ENCODE measurements at places on chromosomes 1 and 21. TPM values are rescaled to one million over a fixed set of nuclear protein-coding genes. Genes with fewer than 3 reads are reported as not detected.

Gene CLCA1
- total RNA-seq, result 42.9 TPM

Gene ZNF687
- 19.9 TPM for total RNA-seq

Gene TRAF3IP3
- total RNA-seq, result 0.20 TPM

Gene NBPF4
- total RNA-seq, result not detected

Gene RPE65
- total RNA-seq, result 0.70 TPM

Gene MXRA8
- 138 TPM for total RNA-seq

Gene LTN1
- total RNA-seq, result 31.2 TPM

Gene OR6K3
- total RNA-seq, result not detected

Gene GJA9
- not detected for total RNA-seq

- no peaks in the 10 kb centered on the region for H3K36me3 ChIP-seq
- no peak for DNase-seq
- peaks cover 54% of the 10 kb centered on the region for H3K4me1 ChIP-seq
Measured at GRCh38 chr1:112704391-112704933, 2.5 kb downstream of the RHOC start.

- no peaks in the 10 kb centered on the region for H3K36me3 ChIP-seq
- no peak for DNase-seq
- peaks cover 13% of the 10 kb centered on the region for H3K4me1 ChIP-seq
- H3K27me3 ChIP-seq, result no peaks in the 10 kb centered on the region
- H3K27ac ChIP-seq, result no peak overlapping the region
Measured at GRCh38 chr1:245748240-245748639, 593.5 kb downstream of the KIF26B start.

GRCh38 chr1:17907999-17908398 is 152.9 kb downstream of the ACTL8 start:
- no peaks in the 10 kb centered on the region for H3K4me1 ChIP-seq
- no peak for DNase-seq
- H3K4me3 ChIP-seq, result no peak overlapping the region

DNA sequence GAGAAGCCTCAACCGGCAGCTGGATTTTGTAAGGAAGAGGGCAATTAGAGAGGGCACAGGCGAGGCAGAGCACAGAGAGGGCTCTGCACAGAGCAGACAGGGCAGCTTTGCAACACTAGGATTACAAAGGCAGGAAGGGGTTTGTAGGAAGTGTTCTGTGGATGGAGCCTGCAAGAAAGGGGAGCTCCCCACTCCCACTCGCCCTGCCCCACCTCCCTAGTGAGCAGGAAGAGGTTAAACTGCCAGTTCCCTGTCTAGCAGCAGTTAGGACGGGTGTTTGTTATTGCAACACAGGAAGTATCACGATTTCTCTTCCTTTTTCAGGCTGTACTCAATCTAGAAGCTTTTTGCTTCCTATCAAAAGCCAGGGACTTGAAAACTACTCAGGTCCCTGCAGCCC is 63.3 kb upstream of the LRRC8D start:
- H3K4me3 ChIP-seq, result no peak overlapping the region
- peaks cover 10% of the 10 kb centered on the region for H3K4me1 ChIP-seq
- no peaks in the 10 kb centered on the region for H3K36me3 ChIP-seq
- H3K27ac ChIP-seq, result no peak overlapping the region
- no peaks in the 10 kb centered on the region for H3K27me3 ChIP-seq
- no peak for DNase-seq

DNA sequence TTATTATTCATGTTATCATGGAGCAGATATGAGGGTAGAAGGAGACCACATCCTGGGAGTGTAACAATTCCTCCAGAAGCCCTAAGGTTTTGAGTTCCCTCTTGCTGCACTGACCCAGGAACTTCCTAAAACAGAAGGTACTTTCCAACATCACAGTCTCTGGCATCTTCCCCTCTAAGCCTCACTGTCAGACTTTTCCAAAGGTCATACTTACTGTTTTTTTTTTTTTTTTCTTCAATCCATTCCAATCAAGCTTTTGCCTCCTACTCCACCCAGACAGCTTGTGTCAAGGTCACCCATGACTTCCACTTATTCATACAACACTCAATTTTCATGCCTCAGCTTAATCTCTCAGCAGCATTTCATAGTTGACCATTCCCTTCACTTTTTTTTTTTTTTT is 18.4 kb upstream of the UQCRHL start:
- DNase-seq, result no peak
- H3K4me3 ChIP-seq, result no peak overlapping the region
- no peaks in the 10 kb centered on the region for H3K4me1 ChIP-seq
- no peak overlapping the region for H3K27ac ChIP-seq

GRCh38 chr1:176602388-176603004 is 139.5 kb downstream of the PAPPA2 start:
- peak; percentile 22 for DNase-seq
- no peak overlapping the region for H3K4me3 ChIP-seq
- peaks cover 9% of the 10 kb centered on the region for H3K4me1 ChIP-seq
- H3K27me3 ChIP-seq, result no peaks in the 10 kb centered on the region
- H3K36me3 ChIP-seq, result no peaks in the 10 kb centered on the region

- DNase-seq, result no peak
- H3K27me3 ChIP-seq, result no peaks in the 10 kb centered on the region
- H3K4me1 ChIP-seq, result peaks cover 36% of the 10 kb centered on the region
- no peak overlapping the region for H3K4me3 ChIP-seq
- H3K27ac ChIP-seq, result no peak overlapping the region
Measured at GRCh38 chr1:37481289-37482003, 7.1 kb downstream of the ZC3H12A start.

DNA sequence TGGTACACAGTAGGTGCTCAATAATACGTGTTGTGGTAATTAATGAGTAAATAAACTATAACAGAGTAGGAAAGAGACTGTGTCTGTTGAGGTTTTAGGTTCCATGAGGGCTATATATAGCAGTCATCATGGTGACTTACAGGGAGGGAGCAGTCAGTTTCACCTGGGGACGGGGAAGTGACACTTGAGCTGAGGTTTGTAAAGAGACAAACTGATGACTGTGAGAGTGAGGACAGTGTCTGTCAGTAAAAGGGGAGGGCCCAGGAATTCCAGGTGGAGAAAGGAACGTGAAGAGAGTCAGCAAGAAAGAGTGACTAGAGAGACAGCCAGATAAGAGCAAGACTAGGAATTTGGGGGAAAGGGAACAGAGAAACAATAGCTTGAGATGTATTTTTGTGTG is 30.2 kb downstream of the ABCA4 start:
- no peaks in the 10 kb centered on the region for H3K27me3 ChIP-seq
- H3K4me3 ChIP-seq, result no peak overlapping the region
- no peak for DNase-seq
- H3K27ac ChIP-seq, result peak overlapping the region; percentile 8
- peaks cover 26% of the 10 kb centered on the region for H3K4me1 ChIP-seq

- H3K4me1 ChIP-seq, result peaks cover 5% of the 10 kb centered on the region
- H3K4me3 ChIP-seq, result no peak overlapping the region
- H3K36me3 ChIP-seq, result no peaks in the 10 kb centered on the region
- peak; percentile 77 for DNase-seq
- H3K27me3 ChIP-seq, result no peaks in the 10 kb centered on the region
Measured at GRCh38 chr1:44650159-44650831, 24.0 kb downstream of the TMEM53 start.

DNA sequence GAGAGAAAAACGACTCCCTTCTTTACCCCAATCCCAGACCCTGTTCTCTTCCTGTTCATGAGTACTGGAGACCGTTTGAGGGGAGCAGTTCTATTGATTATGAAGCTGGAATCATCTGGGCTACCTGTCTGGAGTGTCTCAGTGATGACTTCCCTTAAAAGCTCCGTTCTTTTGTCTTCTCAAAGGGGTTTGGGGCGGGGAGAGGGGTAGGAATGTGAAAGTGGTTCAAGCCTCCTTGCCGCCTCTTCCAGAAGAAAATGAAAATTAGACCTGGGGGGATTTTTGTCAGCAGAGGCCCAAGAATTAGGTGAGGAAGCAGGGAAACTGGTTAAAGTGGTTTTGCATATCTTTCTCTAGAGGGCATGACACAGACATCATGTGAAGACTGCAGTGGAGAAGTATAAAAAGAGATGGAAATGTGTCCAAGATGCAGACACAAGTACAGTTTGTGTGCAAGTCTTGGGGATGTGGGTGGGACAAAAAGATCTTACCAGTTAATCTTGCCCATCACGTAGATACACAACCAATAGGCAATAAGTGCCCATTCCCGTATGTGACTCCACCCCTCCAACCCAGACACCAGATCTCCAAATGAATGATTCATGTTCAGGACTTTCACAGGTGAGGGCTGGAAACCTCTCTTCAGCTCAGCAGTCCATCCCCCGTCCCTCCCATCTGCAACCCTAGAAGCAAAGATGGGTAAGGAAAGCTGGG is 470 bp upstream of the MTMR11 start:
- H3K27me3 ChIP-seq, result no peaks in the 10 kb centered on the region
- peak overlapping the region; percentile 54 for H3K4me3 ChIP-seq
- peaks cover 28% of the 10 kb centered on the region for H3K4me1 ChIP-seq
- H3K36me3 ChIP-seq, result no peaks in the 10 kb centered on the region
- DNase-seq, result peak; percentile 80

GRCh38 chr21:16085421-16085820 is 355.6 kb downstream of the USP25 start:
- H3K4me3 ChIP-seq, result no peak overlapping the region
- no peaks in the 10 kb centered on the region for H3K36me3 ChIP-seq
- no peak for DNase-seq
- peaks cover 1% of the 10 kb centered on the region for H3K4me1 ChIP-seq
- H3K27ac ChIP-seq, result no peak overlapping the region
- no peaks in the 10 kb centered on the region for H3K27me3 ChIP-seq

GRCh38 chr1:30189818-30190500 is 533.4 kb downstream of the MATN1 start:
- no peak overlapping the region for H3K27ac ChIP-seq
- no peak for DNase-seq
- H3K27me3 ChIP-seq, result peaks cover 14% of the 10 kb centered on the region
- no peaks in the 10 kb centered on the region for H3K36me3 ChIP-seq

DNA sequence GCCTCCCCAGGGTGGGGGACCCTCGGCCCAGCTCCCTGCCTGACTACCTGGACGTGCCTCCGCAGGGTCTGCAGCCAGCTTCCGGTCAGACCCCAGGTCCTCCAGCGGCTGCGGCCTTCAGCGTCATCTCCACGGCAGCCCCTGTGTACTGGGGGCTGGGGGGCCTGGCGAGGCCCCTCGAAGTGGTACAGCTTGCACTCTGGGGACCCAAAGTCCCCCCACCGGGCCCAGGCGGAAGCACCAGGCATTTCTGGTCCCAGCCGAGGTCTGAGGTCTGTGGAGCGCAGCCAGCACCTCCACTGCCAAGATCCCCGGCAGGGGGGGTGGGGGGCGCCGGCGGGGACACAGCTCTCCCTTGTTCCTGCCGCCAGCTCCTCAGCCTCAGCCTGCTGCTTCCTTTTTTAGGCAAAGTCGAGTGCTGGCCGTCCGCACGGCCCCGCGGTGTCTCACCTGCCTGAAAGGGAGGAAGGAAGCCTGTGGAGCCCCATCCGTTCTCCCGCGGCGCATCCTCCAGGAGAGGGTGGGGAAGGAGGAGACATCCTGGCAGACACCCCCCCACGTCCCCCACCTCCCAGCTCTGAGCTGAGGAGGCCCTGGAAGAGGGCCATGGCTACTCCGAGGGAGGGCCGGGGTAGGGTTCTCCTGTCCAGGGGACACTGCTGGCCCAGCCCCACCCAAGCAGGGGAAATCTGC is 1.2 kb upstream of the VWA1 start:
- H3K36me3 ChIP-seq, result no peaks in the 10 kb centered on the region
- no peak overlapping the region for H3K4me3 ChIP-seq
- H3K27ac ChIP-seq, result peak overlapping the region; percentile 96
- H3K4me1 ChIP-seq, result peaks cover 75% of the 10 kb centered on the region
- no peak for DNase-seq
- no peaks in the 10 kb centered on the region for H3K27me3 ChIP-seq

DNA sequence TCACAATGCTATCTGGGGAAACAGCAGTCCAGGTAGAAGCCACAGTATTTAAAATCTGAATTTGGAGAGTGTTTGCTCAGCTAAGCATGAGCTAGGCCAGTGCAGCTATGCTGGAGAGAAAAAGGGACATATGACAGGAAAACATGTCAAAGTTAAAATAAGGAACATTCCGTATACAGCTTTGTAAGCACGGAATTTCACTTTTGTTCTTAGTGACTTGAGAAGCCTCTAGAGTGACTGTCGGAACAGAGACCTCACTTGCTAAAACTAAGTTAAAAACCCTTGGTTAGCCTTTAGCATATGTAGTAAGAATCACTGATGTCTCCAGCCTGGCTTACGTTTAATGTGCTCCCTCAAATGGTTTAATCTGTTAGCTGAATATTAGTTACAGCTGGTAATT is 661.7 kb downstream of the KCNT2 start:
- H3K4me1 ChIP-seq, result no peaks in the 10 kb centered on the region
- no peak overlapping the region for H3K27ac ChIP-seq
- H3K36me3 ChIP-seq, result no peaks in the 10 kb centered on the region
- DNase-seq, result no peak
- H3K27me3 ChIP-seq, result no peaks in the 10 kb centered on the region

- no peak overlapping the region for H3K4me3 ChIP-seq
- H3K4me1 ChIP-seq, result no peaks in the 10 kb centered on the region
- H3K27me3 ChIP-seq, result no peaks in the 10 kb centered on the region
- H3K27ac ChIP-seq, result no peak overlapping the region
- DNase-seq, result no peak
Measured at GRCh38 chr1:63255153-63255552, 67.2 kb upstream of the FOXD3 start.

DNA sequence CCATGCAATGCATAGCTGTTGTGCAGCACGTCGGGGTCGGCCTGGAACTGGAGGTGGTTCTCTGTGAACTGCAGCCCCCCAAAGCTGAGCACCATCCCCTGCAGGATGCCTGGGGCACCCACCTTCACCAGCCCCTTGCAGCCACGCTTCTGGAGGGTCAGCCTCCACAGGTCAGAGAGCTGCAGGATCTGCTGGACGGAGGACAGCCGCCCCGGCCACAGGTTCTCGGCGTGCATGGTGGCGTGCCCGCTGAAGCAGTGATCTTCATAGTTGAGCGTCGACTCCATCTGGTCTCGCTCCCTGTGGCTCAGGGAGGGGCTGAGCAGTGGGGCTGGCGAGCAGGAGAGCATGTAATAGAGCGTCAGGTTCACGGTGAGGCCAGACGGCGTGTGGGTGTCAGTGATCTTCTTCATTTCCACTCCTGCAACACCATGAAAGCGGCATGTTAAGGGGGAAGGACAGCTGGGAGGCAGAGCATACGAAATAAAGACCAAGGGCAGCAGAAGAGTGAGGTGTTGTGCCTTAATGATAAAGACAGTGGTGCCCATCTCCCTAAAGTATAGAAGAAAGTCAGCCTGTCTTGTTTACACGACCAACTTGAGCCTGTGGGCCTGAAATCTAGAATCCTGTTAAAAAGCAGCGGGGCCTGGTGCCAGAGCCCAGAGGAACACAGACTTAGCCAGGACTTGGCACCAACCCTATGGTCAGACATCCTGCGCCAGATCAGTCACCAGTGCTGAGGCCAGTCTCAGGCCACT is 3.0 kb downstream of the KIAA2013 start:
- no peaks in the 10 kb centered on the region for H3K36me3 ChIP-seq
- H3K4me3 ChIP-seq, result no peak overlapping the region
- H3K27me3 ChIP-seq, result no peaks in the 10 kb centered on the region
- H3K4me1 ChIP-seq, result peaks cover 17% of the 10 kb centered on the region

DNA sequence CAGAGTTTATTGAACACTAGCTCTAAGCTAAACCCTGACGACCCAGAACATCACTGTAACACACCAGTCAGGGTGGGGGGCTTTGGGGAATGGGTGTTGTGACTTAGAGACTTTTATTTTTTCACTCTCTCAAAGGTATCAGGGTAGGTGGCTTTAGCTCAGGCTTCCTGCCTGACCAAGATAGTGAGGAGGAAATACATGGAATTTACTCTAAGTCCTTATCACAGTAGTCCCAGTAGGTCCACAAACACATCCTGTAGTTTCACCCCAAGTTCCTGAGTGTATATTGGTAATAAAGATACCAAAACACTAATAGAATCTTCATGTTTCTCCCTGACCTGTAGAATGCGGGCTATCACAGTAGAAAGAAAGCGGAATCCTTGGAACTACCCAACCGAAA is 15.1 kb downstream of the GJA5 start:
- no peak overlapping the region for H3K4me3 ChIP-seq
- no peak overlapping the region for H3K27ac ChIP-seq
- H3K4me1 ChIP-seq, result peaks cover 13% of the 10 kb centered on the region
- no peaks in the 10 kb centered on the region for H3K27me3 ChIP-seq
- DNase-seq, result no peak
